NCI-H524 (cell line): ENCODE measurements at places on chromosomes 3 and 15.

DNA sequence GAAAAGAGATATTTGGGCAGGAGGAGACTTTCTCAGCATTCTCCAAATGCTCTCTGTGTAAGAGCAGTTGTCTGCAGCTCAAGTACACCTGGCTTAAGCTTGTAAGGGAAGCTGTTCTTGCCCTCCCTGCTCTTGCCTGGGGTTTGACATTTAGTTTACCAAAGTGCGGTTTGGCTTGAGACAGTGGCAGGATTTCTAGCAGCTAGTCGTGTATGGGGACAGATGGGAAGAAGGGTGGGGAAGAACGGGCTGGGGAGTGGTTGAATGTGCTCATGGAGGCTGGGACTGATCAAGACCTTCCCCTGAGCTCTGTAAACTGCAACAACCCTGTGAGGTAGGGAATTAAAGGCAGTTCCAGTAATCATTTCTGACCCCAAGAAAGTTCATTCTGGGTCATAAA is 39.8 kb downstream of the SQOR start:
- no peak for DNase-seq

DNA sequence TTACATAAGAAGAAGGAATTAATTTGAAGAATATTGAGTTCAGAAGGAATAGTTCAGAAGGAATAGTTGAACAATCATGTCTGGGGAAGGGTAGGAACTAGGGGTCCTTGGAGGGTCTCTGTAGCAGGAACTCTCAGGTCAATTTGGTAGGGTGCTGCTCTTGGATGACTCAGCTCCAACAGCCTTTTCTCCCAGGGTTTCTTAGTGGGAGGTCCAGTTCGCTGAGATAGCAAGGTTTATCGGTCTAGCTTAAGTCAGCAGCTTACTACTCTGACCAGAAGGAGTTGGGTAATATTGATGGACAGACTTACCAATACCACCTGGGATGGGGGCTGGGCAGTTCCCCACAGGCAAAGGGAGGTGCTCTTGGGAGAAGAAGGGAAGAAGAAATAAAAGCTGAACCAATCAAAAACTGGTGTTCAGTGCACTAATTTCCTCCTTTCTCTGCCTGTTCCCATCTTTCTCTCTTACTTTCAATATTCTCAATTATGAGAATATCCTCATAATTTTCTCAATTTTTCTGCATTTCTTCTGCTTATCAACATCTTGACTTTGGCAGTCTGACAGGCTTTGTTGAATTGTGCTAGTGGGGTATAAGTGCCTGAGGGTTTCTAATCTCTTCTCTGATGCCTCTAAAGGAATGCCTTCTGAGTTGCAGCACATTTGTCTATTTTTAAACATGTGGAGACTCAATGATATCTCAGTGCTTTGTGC is 14.4 kb upstream of the MITF start:
- no peak for DNase-seq

DNA sequence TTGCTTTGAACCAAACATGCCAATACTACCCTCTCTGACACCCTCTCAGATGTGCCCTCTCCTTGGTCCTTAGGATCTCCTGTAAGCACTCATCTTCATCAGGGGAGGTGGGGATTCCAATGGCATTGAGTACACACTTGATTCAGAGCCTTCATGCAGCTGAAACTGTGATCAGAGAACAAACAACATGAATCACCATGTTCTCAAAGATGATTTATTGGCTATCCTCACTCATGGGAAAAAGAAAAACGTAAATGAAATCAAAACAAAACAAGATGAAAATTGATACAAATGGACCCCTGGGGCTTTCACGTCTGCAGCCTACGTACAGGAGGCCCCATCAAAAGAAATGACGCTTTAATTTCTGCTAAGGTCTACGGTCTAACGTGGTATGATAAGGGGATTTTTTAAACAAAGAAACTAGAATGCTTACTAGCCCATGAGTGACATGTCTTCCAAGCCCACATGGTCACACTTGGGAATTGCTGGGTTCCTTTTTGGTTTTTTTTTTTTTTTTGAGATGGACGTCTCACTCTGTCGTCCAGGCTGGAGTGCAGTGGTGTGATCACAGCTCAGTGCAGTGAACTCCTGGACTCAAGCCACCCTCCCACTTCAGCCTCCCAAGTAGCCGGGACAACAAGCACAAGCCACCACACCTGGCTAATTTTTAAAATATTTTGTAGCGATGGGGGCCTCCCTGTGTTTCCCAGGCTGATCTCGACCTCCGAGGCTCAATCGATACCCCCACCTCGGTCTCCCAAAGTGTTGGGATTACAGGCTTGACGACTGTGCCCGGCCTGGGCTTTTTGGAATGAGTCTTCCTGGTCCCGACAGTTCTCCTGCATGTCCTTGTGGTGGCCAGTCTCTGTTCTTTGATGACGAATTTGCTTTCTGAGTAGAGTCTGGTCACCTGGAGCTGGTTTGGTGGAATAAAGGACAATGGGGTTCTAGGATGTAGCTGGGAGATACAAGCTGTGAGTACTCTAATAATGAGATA is 202.6 kb downstream of the XXYLT1 start:
- DNase-seq: no peak

- no peak for DNase-seq
Observed at GRCh38 chr3:89533275-89533674, 425.9 kb downstream of the EPHA3 start.

DNA sequence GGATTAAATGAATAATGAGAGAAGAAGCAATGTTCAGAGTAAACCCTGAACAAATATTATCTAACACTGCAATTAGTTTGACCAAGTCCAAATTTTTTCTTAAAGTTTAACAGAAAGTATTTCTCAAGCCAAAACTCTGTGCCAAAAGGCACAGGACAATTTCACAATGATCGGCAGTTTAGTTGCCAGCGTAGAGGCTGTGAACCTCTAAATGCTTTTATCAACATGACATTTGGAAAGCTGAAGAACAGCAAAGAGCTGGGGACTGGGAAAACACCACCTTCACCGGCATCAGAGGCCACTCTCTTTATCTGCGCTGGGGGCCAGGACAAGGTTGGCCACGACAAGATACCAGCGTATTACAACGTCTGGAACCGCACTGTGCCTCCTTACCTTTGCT is 125.6 kb downstream of the ADAMTS17 start:
- no peak for DNase-seq

GRCh38 chr15:37148714-37149113 is 48.4 kb upstream of the MEIS2 start:
- no peak for DNase-seq

DNA sequence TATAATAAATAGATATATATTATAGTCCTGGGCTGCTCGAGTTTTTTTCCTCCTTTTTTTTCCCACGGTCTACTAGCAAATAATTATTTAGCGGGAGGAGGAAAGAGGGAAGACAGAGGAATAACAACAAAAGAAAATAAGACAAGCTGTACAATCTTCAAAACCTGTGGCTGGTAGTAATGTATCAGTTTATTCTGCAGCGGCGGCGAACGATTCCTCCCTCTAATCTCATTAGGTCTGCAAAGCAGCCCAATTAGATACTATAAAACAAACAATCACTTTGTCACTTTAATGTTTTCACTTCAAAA is 390 bp upstream of the TLE3 start:
- DNase-seq: no peak

GRCh38 chr3:11288786-11289637 is 16.8 kb downstream of the ATG7 start:
- no peak for DNase-seq

DNA sequence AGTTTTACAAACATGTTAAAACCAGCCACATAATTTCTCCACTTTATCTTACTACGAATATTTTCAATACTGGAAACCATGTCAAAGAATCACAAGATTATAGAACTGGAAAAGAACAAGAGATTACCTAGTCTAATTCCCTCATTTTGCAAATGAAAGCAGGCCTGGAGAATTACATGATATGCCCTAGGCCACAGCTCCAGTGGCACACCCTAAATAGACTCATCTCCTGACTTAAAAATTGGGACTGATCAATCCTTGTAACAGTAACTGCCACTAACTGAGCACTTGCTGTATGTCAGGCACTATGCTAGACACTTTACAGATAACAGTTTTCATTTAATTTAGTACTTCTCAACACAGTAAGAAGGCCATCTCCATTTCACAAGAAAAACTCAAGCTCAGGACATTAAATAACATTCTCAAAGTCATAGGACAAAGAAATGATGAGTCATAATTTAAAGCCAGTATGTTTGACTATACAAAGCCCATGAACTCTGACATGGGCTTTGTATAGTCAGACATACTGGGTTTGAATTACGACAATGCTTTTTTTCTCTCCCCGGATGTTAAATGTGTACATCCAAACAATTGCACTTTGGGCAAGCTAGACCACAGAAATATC is 9.4 kb downstream of the IGSF11 start:
- DNase-seq: peak; percentile 29

DNA sequence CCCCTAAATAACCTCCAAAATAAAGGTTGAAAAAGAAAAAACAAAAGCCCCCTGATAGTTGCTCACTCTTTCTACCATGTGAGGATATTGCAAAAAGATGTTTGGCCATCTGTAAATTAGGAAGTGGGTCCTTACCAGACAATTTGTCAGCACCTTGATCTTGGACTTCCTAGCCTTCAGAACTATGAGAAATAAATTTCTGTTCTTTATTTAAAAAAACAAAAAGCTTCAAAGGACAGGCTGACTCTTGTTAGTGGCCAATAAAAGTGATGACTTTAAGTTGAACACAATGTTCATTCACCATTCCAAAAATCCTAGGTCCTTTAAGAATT is 103.5 kb downstream of the CBLB start:
- DNase-seq: no peak

GRCh38 chr3:30604093-30604492 is 2.3 kb upstream of the TGFBR2 start:
- no peak for DNase-seq

- no peak for DNase-seq
Observed at GRCh38 chr15:27805261-27806220, 293.6 kb downstream of the OCA2 start.

GRCh38 chr3:64631951-64632350 is 55.8 kb downstream of the ADAMTS9 start:
- DNase-seq: no peak

DNA sequence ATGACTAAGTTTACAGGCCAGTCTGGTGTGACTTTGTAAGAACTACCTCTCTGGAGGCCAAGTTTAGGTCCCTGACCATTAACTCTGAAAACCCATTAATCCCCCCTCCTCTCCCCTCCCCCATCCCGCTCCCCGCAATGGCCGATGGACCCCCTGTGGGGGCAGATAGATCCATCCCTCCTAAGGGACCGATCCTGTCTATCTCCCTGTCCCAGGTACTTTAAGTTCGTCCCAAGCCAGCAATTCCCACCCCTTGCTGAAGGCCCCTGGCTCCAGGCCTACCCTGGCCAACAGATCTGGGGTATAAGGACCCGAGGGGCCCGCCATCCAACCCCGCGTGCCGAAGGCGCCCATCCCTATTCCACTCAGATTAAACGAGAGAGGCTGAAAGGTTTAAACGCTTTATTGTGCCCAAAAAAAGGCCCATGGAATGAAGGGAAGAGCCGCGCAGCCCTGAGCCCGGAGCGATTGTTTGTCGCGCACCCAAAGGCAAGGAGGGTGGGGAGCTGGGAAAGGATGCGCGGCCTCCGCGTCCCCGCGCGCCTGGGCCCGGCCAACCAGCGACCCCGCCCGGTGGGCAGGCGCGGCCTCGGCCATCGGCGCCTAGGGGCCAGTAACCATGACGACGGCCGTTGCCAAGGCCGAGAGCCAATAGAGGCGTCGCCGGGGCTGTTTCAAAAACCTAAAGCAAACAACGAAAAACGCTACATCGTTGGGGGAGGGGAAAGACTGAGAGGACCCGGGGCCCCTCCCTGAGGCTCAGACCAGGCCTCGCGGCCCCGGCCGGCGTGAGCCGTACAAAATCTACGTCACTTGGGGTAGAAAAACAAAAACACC is 35.9 kb downstream of the HMCES start:
- peak; percentile 95 for DNase-seq

GRCh38 chr3:62556121-62556815 is 182.9 kb upstream of the FEZF2 start:
- no peak for DNase-seq

GRCh38 chr3:8273479-8273878 is 228.1 kb upstream of the LMCD1 start:
- no peak for DNase-seq

GRCh38 chr3:22175947-22176346 is 424.9 kb upstream of the ZNF385D start:
- no peak for DNase-seq

DNA sequence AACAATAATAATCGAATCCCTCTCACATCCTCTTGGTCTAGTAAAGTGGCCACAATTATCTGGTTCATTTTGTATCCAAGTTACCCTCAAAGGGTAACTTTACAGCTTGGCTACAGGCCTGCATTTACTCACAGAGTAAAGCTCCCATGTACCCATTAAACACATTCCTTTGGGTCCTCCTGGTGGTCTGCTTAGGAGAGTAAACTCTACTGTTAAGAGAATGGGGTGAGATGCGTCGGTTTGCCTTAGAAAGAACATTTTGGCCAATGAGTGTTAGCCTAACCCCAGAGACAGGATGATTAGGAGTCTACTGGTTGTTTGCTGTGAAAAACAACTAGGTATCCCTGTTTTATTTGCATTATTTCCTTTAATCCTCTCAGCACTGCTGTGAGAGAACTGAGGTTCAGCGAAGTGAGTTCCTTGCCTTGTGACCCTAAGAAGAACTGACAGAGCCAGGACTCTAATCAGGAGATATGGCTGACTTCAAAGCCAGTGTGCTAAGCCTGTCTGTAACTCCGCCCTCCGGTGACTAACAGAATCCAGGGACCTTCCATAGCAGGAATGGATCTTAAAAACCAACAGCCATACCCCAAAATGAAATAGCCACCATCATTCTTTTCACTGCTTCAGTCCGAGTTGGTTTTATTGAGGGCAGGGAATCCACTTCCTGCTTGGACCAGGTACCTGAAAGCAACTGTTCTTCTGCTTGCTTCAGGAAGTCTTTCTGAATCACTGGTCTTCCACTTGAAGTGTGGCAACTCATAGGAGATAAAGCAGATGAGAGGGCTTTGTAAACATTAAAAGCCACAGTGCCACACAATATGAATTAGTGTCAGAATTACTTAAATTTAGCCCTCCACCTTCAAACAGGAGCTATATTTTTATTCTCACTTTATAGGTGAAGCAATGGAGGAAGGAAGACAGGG is 317.3 kb upstream of the WNT5A start:
- no peak for DNase-seq

- DNase-seq: peak; percentile 44
Observed at GRCh38 chr15:85485956-85486567, 105.7 kb downstream of the AKAP13 start.

DNA sequence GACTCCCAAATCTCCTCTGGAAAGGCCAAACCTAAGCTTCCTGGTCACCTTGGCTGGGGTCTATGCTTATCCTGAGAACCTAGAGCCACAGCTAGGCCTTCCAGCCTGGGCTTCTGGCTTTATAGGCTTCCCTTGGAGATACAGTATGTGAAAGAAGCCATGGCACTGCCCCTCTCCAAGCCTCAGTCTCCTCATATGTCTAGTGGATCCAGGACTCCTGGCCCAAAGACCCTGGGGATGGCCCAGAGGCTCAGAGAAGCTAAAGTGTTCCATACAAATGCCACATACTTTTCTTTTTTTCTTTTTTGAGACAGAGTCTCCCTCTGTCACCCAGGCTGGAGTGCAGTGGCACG is 8.6 kb downstream of the ACAA1 start:
- DNase-seq: no peak

DNA sequence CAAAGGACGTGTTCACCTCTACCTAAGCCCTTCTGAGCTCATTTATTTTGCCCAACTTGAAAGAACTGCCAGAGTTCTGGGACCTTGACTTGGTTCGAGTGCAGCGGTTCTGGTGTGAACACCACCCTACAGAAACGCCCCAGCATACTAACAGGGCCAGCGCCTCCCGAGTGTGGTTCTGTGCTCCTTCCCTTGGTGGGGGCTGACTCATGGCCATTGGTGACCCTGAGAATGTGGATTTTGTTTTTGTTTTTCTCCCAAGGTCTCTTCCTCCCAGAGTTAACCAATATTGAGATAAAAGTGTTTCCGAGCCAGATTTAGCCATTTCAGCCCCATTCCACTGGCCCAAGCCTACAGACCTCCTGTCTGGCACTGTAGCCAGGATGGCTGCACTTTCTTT is 27.9 kb downstream of the SEMA7A start:
- no peak for DNase-seq
